ENCODE measurements at places on chromosomes 7 and 10.

GRCh38 chr7:105020926-105021325 lies 6.9 kb downstream of the KMT2E start:
- no peak for DNase-seq

GRCh38 chr7:97971120-97971989 lies 18.6 kb downstream of the OCM2 start:
- DNase-seq, result peak; percentile 33

DNA sequence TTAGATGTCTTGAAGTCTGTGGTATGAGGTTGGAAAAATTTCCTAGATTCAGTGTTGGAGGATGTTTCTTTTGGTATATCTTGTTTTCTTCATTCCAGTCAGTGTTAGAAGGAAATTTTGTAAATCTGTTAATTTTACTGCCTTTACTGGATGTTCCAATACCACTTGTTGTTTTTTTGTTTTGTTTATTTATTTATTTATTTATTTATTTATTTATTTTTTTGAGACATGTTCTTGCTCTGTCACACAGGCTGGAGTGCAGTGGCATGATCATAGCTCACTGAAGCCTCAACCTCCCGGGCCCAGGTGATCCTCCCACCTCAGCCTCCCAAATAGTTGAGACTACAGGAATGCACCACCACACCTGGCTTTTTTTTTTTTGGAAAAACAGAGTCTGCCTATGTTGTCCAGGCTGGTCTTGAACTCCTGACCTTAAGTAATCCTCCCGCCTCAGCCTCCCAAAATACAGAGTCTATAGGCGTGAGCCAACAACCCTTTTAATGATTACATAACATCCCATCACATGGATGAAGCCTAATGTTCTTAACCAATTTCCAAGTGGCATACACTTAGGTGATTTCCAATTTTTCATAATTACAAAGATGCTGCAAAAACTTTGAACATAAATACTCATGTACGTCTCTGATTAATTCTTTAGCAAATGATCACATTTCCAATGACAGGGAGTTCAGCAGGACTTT lies 52.8 kb upstream of the WAC start:
- DNase-seq, result no peak

GRCh38 chr10:15395935-15396334 lies 24.8 kb upstream of the FAM171A1 start:
- no peak for DNase-seq

GRCh38 chr10:78155722-78156121 lies 122.1 kb downstream of the RPS24 start:
- DNase-seq, result no peak
